ENCODE measurements at places on chromosomes 11 and 22.

GRCh38 chr22:19419464-19420178 lies 11.9 kb downstream of the HIRA start:
- DNase-seq = no peak

GRCh38 chr11:72951888-72952287 lies 137.7 kb downstream of the ATG16L2 start:
- no peak for DNase-seq

GRCh38 chr11:58006940-58007339 lies 16.7 kb upstream of the OR9Q1 start:
- peak; percentile 29 for DNase-seq

GRCh38 chr11:85680897-85681296 lies 5.1 kb downstream of the CCDC89 start:
- DNase-seq = no peak

GRCh38 chr11:66118847-66119246 lies 48.8 kb downstream of the PACS1 start:
- DNase-seq = no peak

DNA sequence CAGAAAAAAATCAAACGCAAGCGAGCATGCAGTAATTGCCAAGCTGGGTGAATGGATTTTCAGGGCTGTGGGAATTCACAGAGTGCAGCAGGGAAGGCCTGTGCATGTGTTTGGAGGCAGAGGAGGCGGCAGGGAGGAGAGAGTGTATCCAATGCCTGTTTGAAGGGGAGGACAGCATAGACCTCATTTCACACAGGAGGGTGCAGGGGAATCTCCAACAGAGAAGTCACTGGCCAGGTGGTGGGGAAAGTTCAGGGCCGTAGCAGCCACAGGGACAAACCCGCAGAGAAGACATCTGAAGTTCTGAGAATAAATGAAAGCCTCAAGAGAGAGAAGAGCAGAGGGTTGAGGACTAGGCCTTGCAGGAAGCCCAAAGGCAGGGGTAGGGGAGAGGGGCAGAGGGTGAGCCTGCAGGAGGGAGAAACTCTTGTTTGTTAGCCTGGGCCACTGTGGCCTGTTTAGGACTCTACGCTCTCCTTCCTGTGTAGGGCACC lies 19.2 kb upstream of the KDM2A start:
- no peak for DNase-seq

- DNase-seq = no peak
These were observed 356.5 kb downstream of the INSC start for GRCh38 chr11:15471048-15471894.

- no peak for DNase-seq
These were observed 11.8 kb downstream of the BARX2 start for GRCh38 chr11:129387434-129387833.

DNA sequence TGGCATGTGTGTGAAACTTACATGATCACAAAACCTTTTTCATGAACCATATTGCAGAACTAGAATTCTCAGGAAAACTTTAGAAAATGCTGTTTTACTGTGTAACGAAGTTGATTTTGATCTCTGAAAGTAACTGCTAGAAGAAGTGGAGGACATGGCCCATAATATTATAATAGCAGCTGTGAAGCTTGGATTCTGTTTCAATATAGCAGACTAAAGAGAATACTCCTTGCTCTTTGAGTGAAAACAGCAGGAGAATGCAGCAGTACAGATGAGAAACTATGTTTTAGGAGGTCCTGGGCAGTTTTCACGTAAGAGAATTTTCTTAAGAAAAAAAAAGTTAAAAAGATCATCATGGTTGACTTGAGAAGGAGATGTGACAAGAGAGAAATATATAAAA lies 76.7 kb upstream of the POU2AF2 start:
- no peak for DNase-seq

- no peak for DNase-seq
These were observed 949 bp downstream of the TP53AIP1 start for GRCh38 chr11:128941573-128942271.

DNA sequence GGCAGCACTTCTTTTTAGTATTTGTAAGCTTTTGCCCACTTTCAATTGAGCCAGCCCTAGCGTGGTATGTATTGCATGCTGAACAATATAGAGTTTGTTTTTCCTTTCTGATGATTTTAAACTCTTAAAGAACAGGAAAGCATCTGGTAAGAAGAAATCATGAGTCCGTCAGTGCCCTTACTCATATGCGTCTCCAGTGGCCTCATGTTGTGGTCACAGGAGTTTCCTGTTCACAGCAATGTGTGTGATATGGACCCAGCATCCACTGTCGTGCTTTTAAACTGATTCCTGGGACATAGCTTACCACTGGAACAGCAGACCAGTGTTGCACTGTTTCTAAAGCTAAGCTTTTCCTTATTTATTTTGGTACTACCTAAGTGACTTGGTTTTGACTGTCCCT lies 40.1 kb downstream of the BID start:
- peak; percentile 47 for DNase-seq

GRCh38 chr11:104064034-104064630 lies 27.7 kb downstream of the DDI1 start:
- DNase-seq = no peak

DNA sequence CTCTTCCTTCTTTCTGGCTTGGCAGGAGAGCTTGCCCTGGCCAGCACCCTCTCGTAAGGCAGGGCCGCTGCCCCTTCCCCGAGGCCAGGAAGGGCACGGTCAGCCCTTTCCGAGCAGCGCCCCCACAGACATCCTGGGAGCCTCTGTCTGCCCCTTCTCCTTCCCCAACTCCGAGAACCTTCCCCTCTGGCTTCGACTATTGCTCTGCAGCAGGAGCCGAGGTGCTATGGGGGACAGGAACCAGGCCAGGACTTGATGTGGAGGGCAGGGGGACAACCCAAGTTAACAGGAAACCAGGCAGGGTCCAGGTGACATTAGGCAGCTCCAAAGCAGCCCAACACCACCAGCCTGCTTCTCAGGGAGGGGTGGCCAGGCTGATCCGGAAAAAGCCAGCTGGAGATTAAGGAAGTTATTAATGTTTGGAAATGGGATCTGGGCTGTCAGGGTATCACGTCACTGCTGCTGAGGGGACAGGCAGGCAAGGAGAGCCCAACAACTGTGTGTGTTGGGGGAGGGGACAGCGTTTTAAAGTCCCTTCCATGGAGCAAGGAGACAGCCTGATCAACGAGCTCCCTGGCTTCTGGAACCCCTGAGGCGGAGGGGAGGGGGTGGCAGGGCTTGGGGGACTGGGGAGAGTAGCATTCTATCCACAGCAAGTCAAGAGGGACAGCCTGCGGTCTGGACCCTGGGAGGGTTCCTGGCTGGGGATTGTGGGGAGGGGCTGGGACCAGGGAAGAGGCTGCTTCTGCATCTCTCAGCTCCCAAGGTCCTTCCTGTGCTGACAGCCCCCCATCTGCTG lies 27.3 kb downstream of the SYT7 start:
- no peak for DNase-seq

GRCh38 chr22:35900483-35901168 lies 128.0 kb downstream of the RBFOX2 start:
- DNase-seq = peak; percentile 82

GRCh38 chr11:31326470-31327148 lies 42.9 kb downstream of the DCDC1 start:
- no peak for DNase-seq

- DNase-seq = no peak
These were observed 37.9 kb downstream of the PIK3C2A start for GRCh38 chr11:17169876-17170275.

GRCh38 chr11:129790106-129790505 lies 25.5 kb upstream of the TMEM45B start:
- no peak for DNase-seq

DNA sequence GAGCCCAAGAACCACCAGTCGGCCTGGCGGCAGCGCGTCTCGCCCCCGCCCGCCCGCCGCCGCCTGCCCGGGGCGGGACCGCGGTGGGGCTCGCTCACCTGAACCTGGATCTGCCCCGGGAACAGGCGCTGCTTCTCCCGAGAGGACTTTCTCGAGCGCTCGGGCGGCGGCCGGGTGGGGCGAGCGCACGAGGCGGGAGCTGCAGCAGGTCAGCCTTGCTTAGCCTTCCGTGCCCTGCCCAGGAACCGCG lies 133 bp downstream of the MYH9 start:
- no peak for DNase-seq

DNA sequence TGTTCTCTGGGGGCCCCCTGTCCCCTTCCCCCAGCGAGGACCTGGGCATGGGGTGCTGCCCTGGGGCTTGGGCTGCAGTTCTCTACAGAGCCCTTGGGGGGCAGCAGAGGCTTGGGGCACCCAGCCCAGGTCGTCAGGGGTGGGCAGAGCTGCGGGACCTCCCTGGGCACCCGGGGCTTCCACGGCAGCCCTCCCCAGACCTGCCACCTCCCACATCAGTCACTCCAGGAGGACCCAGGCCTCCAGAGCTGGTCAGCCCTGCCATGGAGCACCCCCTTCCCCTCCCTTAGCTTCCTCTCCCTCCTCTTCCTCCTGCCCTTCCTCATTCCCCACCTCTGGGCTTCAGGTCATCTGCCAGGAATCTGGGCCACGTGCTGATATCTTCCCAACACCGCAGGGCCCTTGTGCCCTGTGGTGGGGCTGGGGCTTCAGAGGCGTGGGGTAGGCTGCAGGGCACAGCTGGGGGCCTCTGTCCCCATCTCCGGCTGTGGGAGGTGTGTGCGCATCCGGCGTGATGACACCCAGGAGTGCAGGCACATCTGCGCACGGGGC lies 5.8 kb downstream of the TSPAN4 start:
- no peak for DNase-seq

DNA sequence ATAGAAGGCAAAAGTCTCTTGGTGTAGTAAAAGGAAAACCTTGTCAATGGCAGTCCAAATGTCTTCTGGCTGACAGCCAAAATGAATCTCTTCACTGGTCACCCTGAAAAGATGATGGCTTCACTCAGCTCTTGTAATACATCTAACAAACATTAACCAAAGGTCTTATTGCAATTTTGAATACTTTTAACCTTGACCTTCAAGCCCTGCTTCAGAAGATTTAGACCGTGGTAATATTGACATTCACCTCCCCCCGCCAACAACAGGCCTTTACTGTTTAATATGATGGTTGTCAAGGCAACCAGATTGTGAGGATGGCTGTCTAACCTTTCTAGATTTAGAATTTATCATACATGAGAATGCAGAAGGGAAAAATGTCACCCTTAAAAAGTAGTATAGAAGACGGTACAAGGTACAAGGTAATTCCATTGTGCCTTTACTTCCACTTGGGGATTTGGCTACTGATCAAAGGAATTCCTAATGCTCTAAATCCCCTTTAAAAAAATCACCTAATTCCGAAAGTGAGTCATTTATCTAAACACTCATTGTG lies 342.3 kb downstream of the LARGE1 start:
- DNase-seq = peak; percentile 8

- DNase-seq = no peak
These were observed 50.9 kb upstream of the RRAS2 start for GRCh38 chr11:14409891-14410290.

DNA sequence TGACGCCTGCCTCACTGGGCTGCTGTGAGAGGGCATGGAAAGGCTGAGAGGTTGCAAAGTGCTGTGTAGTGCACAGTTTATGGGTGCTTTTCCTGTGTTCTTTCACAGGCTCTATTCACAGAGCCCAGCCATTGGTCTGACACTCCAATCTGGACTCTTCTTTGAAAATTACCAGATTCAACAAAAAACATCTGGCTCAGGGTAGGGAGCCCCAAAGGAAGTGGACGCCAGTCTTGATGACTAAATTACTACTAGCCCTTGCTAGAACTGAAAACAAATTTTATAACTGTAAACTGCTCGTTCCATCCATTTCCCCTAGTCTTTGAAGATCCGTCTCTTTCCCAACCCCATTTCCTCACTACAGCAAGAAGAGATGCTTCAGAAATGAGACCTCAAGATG lies 178.6 kb downstream of the TENM4 start:
- no peak for DNase-seq

- DNase-seq = no peak
These were observed 290.8 kb upstream of the LUZP2 start for GRCh38 chr11:24206030-24206429.

GRCh38 chr11:17639781-17640180 lies 79.6 kb upstream of the MYOD1 start:
- DNase-seq = no peak

DNA sequence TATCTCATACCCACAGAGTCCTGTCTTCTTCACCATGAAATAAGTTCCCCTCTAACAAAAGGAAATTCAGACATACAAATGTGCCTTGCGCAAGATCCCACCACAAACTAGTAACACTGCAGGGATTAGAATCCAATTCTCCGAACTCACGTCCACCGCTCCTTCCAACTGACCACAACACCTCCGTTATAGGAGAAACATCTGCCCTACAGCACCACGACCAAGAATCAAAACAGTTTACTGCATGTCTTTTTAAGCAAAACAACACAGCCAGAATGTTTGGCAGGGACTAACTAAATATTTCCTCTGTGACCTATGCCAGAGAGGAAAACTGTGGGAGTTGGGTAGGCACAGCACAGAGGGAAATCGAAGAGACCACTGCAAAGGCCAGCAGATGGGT lies 72.7 kb upstream of the AKIP1 start:
- peak; percentile 96 for DNase-seq

DNA sequence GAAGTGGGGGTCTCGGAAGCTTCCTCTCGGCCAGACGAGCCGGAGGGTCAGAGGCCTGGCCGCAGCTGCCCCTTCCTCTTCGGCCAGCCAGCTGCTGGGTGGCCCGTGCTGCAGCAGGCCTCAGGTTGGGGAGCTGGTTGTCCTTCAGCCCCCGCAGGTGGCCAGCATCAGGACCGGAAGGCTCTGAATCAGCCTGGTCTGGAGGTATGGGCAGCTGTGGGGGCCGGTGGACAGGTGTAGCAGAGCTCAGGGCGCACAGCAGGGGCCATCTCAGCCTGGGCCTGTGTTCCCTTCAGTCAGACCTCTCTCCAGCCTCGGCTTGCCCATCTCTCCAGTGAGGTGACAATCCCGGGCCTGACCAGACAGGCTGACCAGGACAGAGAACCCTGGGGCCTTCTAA lies 13.9 kb upstream of the TBX1 start:
- no peak for DNase-seq

GRCh38 chr11:2151500-2152257 lies 9.3 kb downstream of the INS start:
- DNase-seq = peak; percentile 16

DNA sequence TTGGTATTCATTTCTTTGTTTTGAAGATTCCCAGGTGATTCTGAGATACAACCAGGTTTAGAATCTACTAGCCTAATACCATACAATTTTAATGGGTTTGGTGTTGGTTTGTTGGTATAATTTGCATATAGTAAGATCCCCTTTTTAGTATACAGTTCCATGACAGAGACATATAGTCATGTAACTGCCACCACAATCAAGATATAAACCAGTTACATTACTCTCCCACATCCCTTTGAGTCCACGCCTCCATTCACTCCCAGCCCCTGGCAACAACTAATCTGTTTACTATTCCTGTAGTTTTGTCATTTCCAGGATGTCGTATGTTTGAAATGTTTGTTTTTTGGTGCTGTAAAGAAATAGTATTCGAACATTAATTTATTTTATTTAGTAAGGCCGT lies 4.3 kb downstream of the ASRGL1 start:
- no peak for DNase-seq
